ENCODE measurements at places on chromosomes 6 and 20. TPM values are rescaled to one million over a fixed set of nuclear protein-coding genes. Genes with fewer than 3 reads are reported as not detected.

GRCh38 chr6:153856929-153857376, 182.1 kb upstream of the OPRM1 start:
- H3K4me3 ChIP-seq, result no peak overlapping the region
- no peaks in the 10 kb centered on the region for H3K4me1 ChIP-seq
- H3K27me3 ChIP-seq, result no peaks in the 10 kb centered on the region
- DNase-seq, result no peak
- no peaks in the 10 kb centered on the region for H3K36me3 ChIP-seq

- no peaks in the 10 kb centered on the region for H3K27me3 ChIP-seq
- no peak for DNase-seq
- no peak overlapping the region for H3K27ac ChIP-seq
- H3K36me3 ChIP-seq, result no peaks in the 10 kb centered on the region
- no peaks in the 10 kb centered on the region for H3K4me1 ChIP-seq
Measured at GRCh38 chr6:54085541-54085940, 25.7 kb upstream of the MLIP start.

- peaks cover 8% of the 10 kb centered on the region for H3K4me1 ChIP-seq
- no peak overlapping the region for H3K27ac ChIP-seq
- H3K27me3 ChIP-seq, result no peaks in the 10 kb centered on the region
Measured at GRCh38 chr20:6590891-6591637, 176.4 kb upstream of the BMP2 start.

DNA sequence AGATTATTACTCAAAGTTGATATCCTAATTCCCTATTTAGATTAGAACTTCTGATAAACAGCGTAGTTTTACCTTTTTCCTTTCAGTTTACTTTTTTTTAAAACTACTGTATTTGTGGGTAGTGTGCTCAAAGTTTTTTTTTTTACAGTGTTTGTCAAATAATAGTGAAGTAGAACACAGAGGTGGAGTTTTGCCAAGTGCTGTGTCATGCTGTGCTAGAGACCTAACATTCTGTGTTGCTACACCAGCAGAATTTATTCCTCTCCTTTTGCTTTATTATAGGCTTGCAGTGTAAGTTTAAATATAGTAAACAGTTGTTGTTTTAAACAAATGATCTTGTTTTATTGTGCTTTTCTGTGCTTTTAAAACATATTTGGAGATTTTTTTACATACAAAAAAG, 125.4 kb downstream of the HIVEP1 start:
- no peak for DNase-seq
- H3K4me1 ChIP-seq, result no peaks in the 10 kb centered on the region
- no peak overlapping the region for H3K27ac ChIP-seq
- H3K27me3 ChIP-seq, result no peaks in the 10 kb centered on the region

DNA sequence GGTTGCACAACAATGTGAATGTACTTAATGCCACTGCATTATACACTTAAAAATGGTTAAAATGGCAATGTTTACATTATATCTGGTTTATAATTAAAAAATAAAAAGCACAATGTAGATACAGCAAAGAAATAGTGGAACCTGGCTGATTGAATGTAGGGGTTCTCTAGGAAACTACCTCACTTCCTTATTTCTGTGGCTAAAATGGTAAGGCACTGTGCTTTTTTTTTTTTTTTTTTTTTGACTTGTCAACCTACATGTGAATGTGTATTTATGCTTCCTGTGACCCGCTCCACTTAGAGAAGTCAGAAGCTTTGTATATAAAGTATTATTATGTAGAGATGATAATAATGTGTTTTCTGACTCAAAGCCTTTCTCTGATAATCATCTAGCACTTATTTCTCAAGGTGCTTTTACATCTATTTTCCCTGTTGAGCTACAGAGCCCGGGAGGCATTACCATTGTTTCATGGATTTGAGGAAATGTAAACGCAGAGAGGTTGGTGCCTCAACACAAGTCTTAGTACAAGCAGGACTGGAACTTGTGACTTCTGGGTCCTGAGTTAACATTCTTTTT, 55.0 kb downstream of the SOX4 start:
- DNase-seq, result no peak
- H3K4me3 ChIP-seq, result no peak overlapping the region
- H3K27ac ChIP-seq, result no peak overlapping the region
- no peaks in the 10 kb centered on the region for H3K36me3 ChIP-seq
- no peaks in the 10 kb centered on the region for H3K4me1 ChIP-seq

DNA sequence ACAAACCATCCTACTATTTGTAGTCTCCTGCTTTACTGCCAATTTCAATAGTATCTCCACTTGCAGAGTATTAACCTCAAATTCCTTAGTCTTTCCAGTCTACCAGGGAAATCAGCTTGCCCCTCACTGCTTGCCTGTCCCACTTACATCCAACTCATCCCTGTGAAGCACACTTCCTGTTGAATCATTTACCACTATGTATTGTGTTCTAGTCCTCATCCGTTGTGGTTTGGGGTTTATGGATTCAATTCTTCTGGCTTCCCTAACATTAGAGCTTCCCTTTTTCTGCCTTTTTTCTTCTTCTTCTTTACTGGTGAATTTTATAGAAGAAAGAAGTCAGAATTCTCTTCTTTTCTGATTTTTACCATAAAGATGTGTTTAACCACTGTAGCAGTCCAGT, 5.1 kb upstream of the TXLNB start:
- no peaks in the 10 kb centered on the region for H3K27me3 ChIP-seq
- DNase-seq, result no peak
- no peak overlapping the region for H3K27ac ChIP-seq
- no peaks in the 10 kb centered on the region for H3K36me3 ChIP-seq
- H3K4me3 ChIP-seq, result no peak overlapping the region
- H3K4me1 ChIP-seq, result peaks cover 6% of the 10 kb centered on the region

DNA sequence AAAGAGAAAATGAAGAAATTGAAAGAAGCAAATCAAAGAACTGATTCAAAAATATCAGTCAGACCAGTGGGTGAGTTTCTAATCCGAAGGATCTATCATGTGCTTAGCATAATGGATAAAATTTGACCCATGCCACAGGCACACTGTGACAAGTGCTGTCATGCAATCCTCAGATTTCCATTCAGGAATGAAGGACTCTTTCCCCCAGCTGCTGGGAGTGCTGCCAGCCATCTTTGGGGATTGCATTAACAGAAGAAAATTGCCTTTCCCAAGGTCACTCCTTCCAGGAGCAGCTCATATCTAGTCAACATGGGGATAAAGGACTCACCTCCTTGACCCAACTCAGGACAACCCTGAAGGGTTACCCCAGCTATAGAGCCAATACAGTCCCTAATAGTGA, 316.7 kb upstream of the TBX18 start:
- peaks cover 12% of the 10 kb centered on the region for H3K4me1 ChIP-seq
- no peak overlapping the region for H3K27ac ChIP-seq
- H3K27me3 ChIP-seq, result no peaks in the 10 kb centered on the region
- DNase-seq, result no peak
- H3K4me3 ChIP-seq, result no peak overlapping the region

- DNase-seq, result no peak
- no peak overlapping the region for H3K4me3 ChIP-seq
- no peaks in the 10 kb centered on the region for H3K4me1 ChIP-seq
- no peak overlapping the region for H3K27ac ChIP-seq
- no peaks in the 10 kb centered on the region for H3K27me3 ChIP-seq
Measured at GRCh38 chr6:56032715-56033260, 157.4 kb upstream of the BMP5 start.

- H3K36me3 ChIP-seq, result no peaks in the 10 kb centered on the region
- no peak overlapping the region for H3K27ac ChIP-seq
- H3K27me3 ChIP-seq, result no peaks in the 10 kb centered on the region
Measured at GRCh38 chr20:4956200-4956810, 45.0 kb downstream of the SLC23A2 start.

GRCh38 chr6:43488667-43489276, 11.4 kb downstream of the TJAP1 start:
- H3K27me3 ChIP-seq, result no peaks in the 10 kb centered on the region
- H3K4me3 ChIP-seq, result no peak overlapping the region
- H3K27ac ChIP-seq, result no peak overlapping the region
- peaks cover 12% of the 10 kb centered on the region for H3K4me1 ChIP-seq
- DNase-seq, result no peak
- H3K36me3 ChIP-seq, result no peaks in the 10 kb centered on the region

- DNase-seq, result no peak
- H3K4me1 ChIP-seq, result peaks cover 22% of the 10 kb centered on the region
- no peak overlapping the region for H3K4me3 ChIP-seq
- H3K27ac ChIP-seq, result no peak overlapping the region
Measured at GRCh38 chr20:40702504-40702903, 13.5 kb upstream of the MAFB start.

DNA sequence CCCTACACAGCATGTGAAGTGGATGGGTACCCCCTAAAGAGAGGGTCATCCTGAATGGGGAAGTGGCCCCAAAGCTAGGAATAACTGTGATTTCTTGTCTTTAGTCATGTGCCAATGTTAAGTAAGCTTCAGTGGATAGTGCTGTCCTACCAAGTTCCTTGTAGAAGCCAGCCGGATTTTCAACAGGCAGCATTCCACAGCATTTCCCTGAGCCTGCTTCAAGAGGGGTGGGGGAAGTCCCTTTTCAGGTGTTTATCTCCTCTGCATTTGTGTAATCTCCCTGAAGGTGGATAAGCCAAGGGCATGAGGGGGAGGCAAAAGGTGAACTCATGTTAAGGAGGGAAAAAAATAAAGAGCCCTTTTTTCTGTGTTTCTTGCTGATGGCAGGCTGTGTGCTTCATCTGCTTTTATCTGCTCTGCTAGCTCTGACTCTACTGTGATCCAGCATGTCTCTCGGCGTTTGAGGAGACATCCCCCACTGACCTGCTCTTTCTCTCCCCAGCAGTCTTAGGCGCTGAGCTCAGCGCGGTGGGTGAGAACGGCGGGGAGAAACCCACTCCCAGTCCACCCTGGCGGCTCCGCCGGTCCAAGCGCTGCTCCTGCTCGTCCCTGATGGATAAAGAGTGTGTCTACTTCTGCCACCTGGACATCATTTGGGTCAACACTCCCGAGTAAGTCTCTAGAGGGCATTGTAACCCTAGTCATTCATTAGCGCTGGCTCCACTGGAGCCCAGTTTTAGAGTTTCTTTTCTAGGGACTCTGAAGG, 1.9 kb downstream of the EDN1 start:
- DNase-seq, result peak; percentile 65
- peak overlapping the region; percentile 65 for H3K4me3 ChIP-seq
- peaks cover 30% of the 10 kb centered on the region for H3K4me1 ChIP-seq
- H3K27me3 ChIP-seq, result peaks cover 8% of the 10 kb centered on the region

DNA sequence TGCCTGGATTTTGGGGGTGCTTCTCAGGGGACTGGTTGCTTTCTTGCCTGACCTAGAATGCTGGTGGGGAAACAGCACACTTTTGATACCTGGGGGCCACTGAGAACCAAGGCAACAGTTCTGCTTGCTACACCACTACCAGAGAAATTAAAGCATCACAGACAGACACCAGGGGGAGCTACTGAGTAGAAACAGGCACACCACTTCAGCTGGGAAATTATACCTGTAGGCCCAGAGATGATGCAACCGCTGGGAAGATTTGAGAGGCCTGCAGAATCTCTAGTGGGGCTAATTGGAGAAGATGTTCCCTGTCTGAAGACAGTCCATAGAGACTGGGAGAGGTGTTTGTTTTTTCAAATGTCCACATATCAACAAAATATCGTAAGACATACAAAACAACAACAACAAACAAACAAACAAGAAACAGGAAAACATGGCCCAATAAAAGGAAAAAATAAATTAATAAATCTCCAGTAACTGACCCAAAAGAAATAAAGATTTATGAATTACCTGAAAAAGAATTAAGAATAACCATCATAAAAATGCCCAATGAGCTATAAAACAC, 129.4 kb upstream of the RIN2 start:
- H3K27me3 ChIP-seq, result no peaks in the 10 kb centered on the region
- H3K27ac ChIP-seq, result no peak overlapping the region
- H3K4me1 ChIP-seq, result no peaks in the 10 kb centered on the region
- H3K36me3 ChIP-seq, result no peaks in the 10 kb centered on the region
- no peak overlapping the region for H3K4me3 ChIP-seq
- DNase-seq, result peak; percentile 67

DNA sequence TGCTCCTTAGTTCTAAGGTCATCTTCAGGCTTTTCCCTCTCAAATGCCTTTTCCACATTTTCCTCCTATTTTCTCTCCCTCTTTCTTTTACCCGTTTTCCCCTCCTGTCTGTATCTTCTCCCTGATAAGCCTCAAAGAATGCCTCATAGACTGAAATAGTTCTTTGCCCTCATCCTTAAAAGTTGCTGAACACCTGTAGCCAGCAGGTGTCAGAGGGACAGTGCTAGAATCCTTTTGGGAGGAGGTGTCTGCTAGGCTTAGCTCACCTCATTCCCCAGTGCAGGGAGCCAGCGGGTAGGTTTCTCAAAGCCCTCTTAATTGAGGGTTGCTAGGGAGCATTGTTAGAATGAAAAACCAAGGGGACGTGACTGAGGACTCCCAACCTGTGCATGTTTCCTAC, 204.0 kb downstream of the TSHZ2 start:
- no peaks in the 10 kb centered on the region for H3K27me3 ChIP-seq
- H3K36me3 ChIP-seq, result no peaks in the 10 kb centered on the region
- peaks cover 14% of the 10 kb centered on the region for H3K4me1 ChIP-seq
- H3K4me3 ChIP-seq, result no peak overlapping the region
- no peak overlapping the region for H3K27ac ChIP-seq

GRCh38 chr6:25537349-25538018, 114.5 kb upstream of the SCGN start:
- H3K36me3 ChIP-seq, result peaks cover 5% of the 10 kb centered on the region
- H3K4me1 ChIP-seq, result no peaks in the 10 kb centered on the region
- DNase-seq, result no peak
- no peak overlapping the region for H3K4me3 ChIP-seq

- peaks cover 6% of the 10 kb centered on the region for H3K4me1 ChIP-seq
- H3K36me3 ChIP-seq, result no peaks in the 10 kb centered on the region
- H3K4me3 ChIP-seq, result no peak overlapping the region
- no peak for DNase-seq
- H3K27ac ChIP-seq, result no peak overlapping the region
Measured at GRCh38 chr20:2698186-2698817, 5.7 kb downstream of the EBF4 start.

DNA sequence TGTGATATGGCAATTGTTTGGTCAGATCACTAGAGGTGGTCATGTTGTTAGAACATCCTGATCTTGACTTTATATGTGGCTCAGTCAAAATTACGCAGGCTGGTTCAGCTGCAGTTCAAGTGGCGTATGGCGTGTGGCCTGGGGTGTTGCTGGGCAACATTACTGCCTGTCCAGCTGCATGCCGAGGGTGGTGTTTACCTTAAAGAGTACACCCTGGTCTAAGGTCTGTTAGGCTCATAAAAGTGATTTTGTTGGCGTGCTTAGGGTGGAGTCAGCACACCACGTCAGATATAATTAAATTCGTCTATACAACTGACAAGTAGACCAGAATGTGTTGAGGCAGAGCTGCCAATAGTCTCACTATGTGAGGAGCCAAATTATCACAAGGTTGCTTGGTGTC, 55.6 kb upstream of the NEDD9 start:
- no peaks in the 10 kb centered on the region for H3K4me1 ChIP-seq
- DNase-seq, result no peak
- no peak overlapping the region for H3K4me3 ChIP-seq
- H3K27ac ChIP-seq, result no peak overlapping the region

GRCh38 chr6:90015883-90016282, 121.6 kb downstream of the GJA10 start:
- no peak overlapping the region for H3K4me3 ChIP-seq
- H3K4me1 ChIP-seq, result no peaks in the 10 kb centered on the region
- no peaks in the 10 kb centered on the region for H3K27me3 ChIP-seq
- no peak for DNase-seq
- H3K27ac ChIP-seq, result no peak overlapping the region

Gene KCNK17
- total RNA-seq, result 0.87 TPM

Gene OR2J3
- total RNA-seq, result not detected

Gene PROKR2
- total RNA-seq, result not detected

Gene RPN2
- 249 TPM for total RNA-seq

Gene KIF6
- 2.7 TPM for total RNA-seq

Gene LRFN2
- not detected for total RNA-seq

Gene HSPA1L
- 1.2 TPM for total RNA-seq

Gene LAMA4
- 0.50 TPM for total RNA-seq

Gene LY6G6F
- not detected for total RNA-seq

Gene BEND3
- 11.2 TPM for total RNA-seq

Gene TRIM31
- total RNA-seq, result not detected

Gene HLA-DRB1
- total RNA-seq, result 15.1 TPM
